ENCODE measurements at places on chromosomes 7 and 10. TPM values are rescaled to one million over a fixed set of nuclear protein-coding genes. Genes with fewer than 3 reads are reported as not detected.

GRCh38 chr10:88851706-88852105 is at the start of gene ANKRD22:
TSS of gene ANKRD22 (minus strand) at chr10:88851844. CDS start at chr10:88851607, 237 bp downstream.
- peak; percentile 2 for DNase-seq

The PLCE1 gene
- total RNA-seq, result 5.0 TPM

DNA sequence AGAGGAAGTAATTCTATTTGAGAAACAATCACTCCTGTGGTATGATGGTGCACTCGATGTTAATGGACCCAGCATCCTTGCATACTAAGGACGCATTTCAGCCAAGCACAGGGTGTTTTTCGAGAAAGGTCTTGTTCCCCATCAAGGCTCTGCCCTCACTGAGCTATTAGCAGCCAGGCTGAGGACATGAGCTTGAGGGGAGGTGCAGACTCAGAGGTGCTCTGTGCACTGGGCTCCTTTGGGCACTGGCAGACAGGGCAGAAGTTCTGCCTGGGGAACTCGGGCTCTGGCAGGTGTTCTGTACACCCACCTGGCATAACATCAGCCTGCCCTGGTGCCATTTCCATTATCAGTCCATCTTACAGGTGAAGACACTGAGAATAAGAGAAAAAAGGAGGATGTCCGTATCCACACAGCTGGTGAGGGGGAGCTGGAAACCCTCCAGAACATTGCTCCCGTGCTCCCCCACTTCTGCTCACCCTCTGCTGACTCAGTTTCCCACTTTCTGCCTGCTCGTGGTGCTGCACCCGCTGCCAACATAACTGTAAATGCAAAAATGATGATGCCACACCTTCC is 92.7 kb upstream of the RET start:
- DNase-seq, result no peak

DNA sequence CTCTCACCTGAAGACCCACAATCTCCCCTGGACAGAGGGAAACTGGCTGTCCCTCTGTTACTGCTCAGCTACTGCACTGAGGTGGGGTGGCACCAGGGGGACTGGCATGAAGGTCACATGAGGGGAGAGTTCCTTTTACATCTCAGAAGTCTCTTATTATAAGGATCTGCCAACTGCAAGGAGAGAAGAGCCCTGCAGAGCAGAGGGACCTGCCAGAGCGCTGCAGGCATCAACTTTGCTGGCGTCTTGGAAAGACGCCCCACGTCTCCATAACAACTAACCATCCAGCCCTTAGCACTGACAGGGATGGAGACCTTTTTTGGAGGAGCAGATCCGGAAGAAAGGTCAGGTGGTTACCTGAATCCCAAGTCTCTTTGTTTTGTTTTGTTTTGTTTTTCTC is 218.6 kb downstream of the KCNMA1 start:
- no peak for DNase-seq

DNA sequence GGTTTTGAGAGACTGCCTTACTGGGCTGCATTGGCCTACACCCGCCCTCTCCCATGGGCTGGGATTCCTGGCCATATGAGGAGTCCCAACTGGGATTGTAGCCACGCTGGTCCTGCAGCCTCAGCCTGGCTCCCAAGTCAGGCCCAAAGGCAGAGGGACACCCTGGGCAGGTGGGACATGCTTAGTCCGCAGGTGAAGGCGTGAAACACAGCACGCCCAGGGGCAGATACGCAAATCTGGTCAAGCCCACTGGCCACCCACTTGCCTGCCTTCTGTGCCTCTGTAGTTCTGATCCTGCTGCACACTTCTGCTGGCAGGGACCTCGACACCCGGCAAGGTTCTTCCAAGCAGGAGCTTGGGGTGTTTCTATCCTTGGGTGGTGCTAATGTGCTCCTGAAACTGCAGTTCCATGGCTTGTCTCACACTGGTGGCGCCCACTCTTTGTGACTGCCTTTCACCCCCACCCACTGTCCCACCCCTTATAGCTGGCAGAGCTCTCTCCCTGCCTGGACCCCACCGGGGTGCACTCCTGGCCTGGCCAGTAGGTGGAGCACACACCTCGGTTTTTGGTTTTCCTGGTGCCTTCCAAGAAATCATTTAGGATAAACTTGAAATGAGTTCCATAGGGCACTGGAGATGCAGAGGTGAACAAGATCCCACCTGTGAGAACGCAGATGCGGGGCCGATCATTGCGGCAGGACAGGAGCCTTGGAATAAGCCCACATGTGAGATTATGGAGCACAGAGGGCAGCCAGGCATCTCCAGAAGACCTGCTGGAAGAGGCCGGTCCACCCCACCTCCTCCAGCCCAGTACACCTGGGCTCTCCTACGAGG is 47.9 kb downstream of the MKI67 start:
- DNase-seq, result peak; percentile 52

GRCh38 chr10:79112881-79113431 is 44.2 kb downstream of the ZMIZ1 start:
- no peak for DNase-seq

GRCh38 chr7:134865001-134865845 is 85.8 kb downstream of the CALD1 start:
- peak; percentile 22 for DNase-seq

The CACNB2 gene
- total RNA-seq, result not detected

The ATRNL1 gene
- total RNA-seq, result 26.3 TPM

DNA sequence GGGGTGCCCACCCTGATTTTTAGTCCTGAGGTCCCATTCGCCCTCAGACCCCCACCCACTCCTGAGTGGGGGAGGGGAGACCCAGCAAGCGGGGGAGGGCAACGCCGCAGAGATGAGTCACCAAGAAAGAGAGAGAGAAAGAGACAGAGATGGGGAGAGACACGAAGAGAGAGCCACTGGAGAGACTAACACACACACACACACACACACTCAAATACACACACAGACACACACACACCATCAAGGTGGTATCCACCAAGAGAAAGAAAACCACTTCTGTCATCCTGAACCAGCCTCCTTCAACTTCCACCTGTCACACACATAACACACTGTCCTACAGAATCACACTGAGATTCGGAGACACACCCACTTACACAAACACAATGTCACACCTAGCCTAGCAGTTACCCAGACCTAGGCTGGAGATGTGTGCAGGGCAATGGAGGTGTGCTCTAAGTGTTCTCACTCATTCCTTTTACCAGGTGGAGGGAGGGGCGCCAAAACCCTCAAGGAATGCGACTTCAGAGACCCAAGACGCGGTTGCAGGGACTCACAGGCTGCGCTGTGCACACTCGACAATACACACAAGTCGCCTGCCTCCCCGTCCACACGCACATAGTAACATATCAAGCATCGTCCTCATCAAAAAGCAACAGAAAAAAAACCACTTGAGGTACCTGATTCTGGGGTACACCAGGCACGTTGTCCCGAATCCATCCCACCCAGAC is 3.9 kb upstream of the VGF start:
- DNase-seq, result no peak

GRCh38 chr7:146397141-146397540 is 280.5 kb downstream of the CNTNAP2 start:
- no peak for DNase-seq

GRCh38 chr7:143362131-143363015 is at the start of gene FAM131B:
TSS of gene FAM131B (minus strand) at chr7:143362713. CDS start at chr7:143362603, 110 bp downstream.
- DNase-seq, result peak; percentile 34

The STEAP1B gene
- total RNA-seq, result not detected

The CALML3 gene
- total RNA-seq, result not detected

GRCh38 chr10:113285305-113285704 is 267.5 kb upstream of the HABP2 start:
- no peak for DNase-seq

GRCh38 chr10:43390759-43391158 is 18.2 kb downstream of the HNRNPF start:
- DNase-seq, result no peak

The CCDC3 gene
- 112 TPM for total RNA-seq

- no peak for DNase-seq
Observed at GRCh38 chr7:118312051-118312450, 87.5 kb downstream of the ANKRD7 start.

GRCh38 chr10:51074238-51075028 is at the start of gene PRKG1:
TSS of gene PRKG1 (plus strand) at chr10:51074487.
- DNase-seq, result peak; percentile 49

DNA sequence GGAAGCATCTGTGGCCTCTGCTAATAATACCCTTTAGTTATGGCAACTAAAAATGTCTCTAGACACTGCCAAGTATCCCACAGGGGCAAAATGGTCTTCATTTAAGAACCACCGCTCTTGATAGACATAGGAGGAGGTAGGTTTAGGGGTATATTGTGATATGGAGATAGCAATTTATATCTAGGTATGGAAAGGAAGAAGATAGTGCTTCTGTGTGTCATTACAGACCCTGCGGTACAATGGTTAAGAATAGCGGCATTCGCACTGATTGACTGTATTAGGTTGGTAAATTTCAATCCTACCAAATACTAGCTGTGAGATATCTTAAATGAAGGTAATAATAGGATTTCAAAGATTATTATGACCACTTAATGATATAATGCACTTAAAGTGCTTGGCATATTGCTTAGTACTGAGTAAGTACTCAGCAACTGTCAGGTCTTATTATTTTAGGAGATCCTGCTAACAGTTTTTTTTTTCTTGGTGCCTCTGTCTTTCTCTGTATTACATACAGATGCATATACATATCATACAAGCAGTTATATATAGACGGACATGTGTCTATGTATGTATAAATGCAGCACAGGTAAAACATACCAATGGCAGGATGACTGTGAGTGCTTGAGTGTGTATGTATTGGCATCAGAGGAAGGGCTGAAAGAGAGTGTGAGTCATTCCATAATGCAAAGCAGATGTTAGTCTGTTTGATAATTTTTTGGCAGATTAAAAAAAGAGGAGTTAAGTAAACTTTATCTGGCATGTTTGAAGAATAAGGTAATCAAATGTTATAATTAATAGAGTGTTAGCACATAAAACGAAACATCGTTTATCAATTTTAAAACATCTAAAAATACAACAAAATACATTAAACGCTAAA is 50.0 kb upstream of the ITGB8 start:
- no peak for DNase-seq

DNA sequence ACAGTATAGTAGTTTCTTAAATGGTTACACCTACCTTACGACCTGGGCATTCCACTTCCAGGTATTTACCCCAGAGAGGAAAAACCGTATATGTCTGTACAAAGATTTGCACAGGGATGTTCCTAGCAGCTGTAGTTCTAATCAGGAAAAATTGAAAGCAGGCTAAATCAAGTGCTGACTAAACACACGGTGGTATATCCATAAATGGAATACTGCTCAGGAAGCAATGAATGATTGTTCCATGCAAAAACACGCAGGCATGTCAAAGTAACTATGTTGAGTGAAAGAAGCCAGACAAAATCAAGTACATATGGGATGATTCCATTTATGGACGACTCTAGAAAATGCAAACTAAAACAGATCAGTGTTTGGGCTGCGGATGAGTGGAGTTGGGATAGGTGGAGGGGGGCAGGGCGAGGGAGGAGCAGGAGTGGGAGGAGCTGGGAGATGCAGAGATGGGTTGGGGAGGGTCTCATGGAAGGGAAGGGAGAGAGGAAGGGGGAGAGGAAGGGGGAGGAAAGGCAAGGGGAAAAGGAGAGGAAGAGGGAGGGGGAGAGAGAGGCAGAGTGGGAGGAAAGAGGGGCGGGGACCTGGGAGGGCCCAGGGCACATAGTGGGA is 484 bp upstream of the MSRB2 start:
- DNase-seq, result no peak

GRCh38 chr7:1925973-1926907 is 256.2 kb downstream of the ELFN1 start:
- no peak for DNase-seq

DNA sequence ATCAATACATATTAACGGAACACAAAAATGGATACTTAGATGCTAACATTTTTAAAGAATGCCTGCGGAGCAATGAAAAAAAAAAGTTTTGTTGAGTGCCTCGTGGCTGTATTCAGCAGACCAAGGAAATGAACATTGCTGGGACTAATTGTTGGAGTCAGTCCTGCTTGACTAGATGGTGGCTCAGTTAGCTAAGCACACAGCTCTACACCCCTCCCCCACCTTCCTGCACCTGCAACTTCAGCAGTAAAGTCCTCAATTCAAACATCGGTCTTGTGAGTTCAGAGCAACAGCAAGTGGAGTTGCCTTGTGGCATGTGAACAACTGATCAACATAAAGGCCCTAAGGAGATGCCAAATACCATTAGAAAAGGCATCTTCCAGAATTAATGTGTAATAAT is 326.0 kb upstream of the NPSR1 start:
- no peak for DNase-seq

DNA sequence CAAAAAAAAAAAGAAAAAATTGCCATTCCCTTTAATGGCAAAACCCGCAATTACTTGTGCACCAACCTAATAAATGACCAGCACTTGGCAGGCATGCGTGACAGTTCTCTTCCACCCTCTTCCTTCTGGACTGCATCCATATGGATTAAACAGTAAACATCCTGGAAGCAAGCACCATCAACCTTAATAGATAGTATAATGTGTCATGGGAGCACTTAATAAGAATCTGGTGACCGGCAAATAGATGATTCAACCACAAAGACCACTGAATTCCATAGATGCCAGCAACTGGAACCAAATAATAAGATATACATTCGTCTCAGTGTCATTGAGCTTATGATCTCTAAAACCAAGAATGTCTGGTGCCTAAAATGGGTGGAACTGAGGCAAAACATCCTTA is 610.2 kb downstream of the CALN1 start:
- DNase-seq, result no peak

The CREB5 gene
- total RNA-seq, result 17.6 TPM

DNA sequence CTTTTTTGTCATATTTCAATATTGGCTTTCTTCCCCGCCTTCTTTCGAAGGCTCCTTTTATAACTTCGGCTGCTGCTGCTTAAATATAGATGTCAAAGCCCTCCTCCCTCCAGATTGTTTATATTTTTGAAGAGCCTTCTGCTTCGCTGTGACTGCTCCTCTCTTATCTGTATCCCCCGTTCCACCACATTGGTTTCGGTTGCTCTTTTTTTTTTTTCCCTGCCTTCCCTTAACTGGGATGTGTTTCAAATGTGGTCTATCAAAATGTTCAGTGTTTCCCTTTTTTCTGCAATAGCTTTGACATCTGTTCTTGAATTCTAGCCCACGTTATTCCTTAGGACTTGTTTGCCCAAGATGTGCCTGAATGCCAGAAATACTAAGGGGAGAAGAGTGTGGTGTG is 96.4 kb downstream of the CUX1 start:
- no peak for DNase-seq

The CTAGE4 gene
- total RNA-seq, result not detected

- DNase-seq, result no peak
Observed at GRCh38 chr10:8908013-8908412, 853.5 kb downstream of the GATA3 start.
